ENCODE measurements at places on chromosomes 3 and 15.
A peak's percentile ranks its signal among the peaks of the same experiment; 100 is the strongest.

DNA sequence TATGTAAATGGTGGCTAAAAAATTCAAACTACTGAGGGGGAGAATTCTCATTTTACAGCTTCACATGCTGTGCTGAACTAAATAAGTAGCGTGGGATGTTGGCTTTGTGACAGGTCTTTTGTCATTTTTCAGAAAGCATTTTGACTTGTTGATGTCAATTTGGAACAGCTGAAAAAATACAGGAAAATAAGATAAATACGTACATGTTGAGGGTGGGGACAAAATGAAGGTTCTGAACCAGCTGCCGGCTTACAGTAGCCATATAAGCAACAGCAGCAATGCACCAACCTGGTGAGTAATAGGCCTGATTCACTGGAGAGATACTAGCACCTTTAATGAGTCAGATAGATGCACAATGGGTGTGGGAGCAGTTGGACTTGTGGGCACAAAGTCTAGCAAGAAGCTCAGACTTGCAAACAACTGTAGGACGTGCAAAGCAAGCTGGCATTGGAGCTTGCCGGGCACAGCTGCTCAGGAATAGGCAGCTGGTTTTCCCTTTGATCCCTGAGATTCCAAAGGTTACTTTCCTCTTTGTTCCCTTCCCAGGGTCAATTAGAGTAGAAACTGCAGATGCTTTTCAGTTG, 12.9 kb downstream of the B3GNT5 start:
- DNase-seq, result no peak

DNA sequence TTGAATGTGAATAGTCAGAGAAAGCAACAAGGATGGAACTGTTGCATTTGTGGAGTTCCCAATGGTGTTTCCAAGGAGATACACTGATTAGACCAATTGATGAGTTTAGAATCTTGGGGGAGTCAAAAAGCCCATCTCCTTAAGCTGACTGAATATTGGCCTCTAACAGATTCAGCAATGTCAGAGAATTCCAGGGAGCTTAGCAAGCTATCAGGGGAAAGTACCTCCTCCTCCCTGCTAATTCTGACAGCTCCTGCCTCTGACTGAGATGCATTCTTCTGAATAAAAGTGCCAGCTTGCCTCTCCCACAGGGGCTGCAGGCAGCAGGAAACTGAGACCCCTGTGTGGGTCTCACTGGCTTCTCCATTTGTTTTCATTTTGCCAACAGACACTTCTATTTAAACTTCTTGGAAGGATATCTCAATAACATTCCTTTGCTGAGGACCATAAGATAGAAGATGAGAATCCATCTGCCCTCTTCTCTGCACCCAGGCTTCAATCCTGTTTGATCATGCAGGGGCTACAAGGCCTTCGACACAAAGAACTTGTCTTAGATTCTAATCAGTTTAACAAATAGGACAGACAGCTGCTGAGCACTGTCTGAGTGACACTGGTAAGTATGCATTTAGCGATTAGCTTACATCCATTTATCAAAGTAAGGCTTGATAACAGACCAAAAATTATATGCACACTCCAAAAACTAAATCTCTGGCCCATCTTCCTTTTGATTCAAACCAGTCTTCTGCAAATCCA, 1080.8 kb downstream of the TUSC7 start:
- DNase-seq, result no peak

DNA sequence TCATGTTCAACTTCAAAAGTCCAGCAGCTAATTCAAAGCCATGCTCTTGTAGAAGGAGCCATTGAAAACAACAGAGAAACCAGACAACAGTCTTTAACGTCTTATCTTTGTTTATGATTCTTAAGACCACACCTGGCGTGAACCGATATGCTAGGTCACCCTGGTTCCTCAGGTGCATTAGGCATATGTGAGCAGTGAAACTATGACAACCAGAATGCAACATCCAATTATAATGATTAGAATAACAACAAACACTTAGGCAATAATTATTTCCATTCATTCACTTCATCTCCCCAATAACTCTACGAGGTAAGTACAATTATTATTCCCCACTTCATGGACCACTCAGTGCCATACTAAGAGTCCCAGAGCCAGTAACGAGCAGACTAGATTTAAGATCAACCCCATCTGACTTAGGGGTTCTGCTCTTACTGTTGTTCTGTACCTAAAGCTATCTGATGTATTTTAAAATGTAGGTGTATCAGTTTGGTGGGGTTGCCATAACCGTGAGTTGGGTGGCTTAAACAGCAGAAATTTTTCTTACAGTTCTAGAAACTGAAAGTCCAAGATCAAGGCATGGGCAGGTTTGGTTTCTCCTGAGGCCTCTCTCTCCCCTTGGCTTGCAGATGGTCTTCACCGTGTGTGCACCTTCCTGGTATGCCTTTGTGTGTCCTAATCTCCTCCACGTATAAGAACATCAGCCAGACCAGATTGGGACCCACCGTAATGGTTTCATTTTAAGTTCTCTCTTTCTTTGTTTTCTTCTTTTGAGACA, 997.8 kb upstream of the CFAP20DC start:
- DNase-seq, result no peak

DNA sequence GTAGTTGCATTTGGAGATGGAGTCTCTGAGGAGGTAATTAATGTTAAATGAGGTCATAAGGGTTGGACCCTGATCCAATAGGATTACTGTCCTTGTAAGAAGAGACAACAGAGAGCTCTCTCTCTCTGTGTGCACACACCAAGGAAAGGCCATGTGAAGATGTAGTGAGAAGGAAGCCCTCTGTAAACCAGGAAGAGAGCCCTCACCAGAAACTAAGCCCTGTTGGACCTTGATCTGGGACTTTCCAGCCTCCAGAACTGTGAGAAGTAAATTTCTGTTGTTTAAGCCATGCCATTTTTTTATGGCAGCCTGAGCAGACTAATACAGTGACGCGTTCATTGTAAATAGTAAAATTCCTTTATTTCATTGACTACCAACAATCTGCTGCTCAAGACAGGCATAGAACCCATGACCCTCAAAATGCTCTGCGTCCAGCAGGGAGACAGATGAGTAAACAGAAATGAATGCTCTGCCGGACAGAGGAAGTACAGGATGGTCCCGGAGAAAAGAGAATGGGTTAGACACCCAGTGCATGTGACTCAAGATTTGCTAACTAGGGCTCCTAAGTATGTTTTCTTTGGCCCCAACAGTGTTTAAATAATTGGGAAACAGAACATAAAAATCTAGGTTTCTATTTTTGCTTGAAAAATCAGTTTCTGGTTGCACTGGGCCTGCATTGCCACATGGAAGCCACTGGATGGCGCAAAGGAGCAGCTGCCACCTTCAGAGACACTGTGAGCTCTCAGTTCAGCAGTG, 37.9 kb upstream of the TNFAIP8L3 start:
- DNase-seq, result no peak

- no peak for DNase-seq
These were observed 17.7 kb downstream of the MRPL3 start for GRCh38 chr3:131485119-131485518.

GRCh38 chr3:40332684-40333083, 23.2 kb downstream of the EIF1B start:
- no peak for DNase-seq

GRCh38 chr3:78140274-78140673, 1100.4 kb downstream of the ROBO2 start:
- no peak for DNase-seq

GRCh38 chr3:181567311-181568075, 144.2 kb upstream of the SOX2 start:
- no peak for DNase-seq

DNA sequence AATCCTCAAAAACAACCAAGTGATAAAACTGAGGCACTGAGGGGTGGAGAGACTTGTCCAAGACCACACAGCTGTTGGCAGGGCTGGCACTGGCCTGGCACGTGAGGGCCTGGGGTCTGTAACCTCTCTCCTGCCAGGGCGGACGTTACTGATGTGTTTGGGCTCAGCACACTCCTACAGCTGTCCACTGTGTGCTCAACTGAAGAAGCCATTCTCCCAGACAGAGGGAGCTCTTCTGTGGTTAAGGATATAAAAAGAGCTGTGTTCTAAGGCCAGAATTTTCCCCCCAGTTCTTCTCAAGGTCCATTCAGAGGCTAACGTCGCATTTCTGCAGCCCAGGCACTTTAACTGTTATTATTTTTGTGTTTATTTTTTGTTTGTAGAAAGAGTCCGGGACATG, 429.0 kb upstream of the ATP11B start:
- DNase-seq, result peak; percentile 65

- no peak for DNase-seq
These were observed 25.3 kb downstream of the CHDH start for GRCh38 chr3:53820756-53821580.

- no peak for DNase-seq
These were observed 85.3 kb downstream of the HHLA2 start for GRCh38 chr3:108381529-108382140.

GRCh38 chr3:149792452-149793270, at the start of gene ANKUB1:
Gene ANKUB1, minus strand, starts transcription at chr3:149792554. Its CDS starts 188 bp downstream, at chr3:149792366.
- peak; percentile 91 for DNase-seq

DNA sequence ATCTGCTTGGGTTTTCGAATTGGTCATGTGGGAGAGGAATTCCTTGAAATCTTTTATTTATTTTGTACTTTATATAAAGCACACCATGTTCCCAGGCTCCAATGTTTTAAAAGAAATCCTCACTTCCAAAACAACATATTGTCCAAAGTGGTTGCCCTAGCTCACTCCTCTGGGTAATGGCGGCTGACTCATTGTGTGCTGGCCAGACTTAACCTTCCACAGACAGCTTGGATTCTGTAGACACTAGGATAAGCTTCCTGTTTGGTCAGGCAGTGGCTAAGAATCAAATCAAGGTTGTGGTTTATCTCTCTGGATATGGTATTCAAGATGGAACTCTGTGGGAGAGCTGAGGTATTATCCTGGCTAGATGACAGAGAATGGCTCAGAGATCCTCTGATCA, 55.8 kb upstream of the FAM98B start:
- no peak for DNase-seq

DNA sequence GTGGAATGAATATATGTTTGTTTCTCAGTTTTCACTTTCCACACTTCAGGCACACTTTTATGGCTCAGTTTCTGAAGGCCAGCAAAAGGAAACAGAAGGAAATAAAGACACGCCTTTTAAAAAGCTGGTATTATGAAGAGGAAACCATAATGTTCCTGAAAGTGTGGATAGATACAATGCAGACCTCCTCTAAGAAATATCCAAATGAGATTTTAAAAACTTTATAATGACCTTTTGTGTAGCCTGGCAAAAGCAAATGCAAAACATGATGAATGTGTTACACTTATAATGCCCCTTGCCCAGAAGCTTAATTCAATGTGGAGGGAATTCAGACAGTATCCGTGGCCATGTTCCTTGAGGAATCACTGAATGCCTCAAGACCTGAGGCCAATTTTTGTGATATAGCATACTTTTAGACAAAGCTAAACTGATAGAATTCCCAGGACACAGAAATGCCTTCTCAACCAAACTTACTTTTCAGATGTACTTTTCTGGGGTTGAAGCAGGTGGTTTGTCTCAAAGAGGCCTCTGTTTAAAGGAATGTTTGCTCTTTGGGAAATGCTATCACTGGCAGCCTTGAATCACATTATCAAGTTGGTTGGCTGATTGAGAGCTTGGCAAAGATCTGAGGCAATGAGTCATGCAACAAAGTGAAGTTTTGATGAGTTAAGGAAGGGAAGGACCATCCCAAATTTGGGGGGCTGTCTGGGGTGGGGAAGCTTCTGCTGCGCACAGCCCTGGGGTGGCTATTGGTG, 77.1 kb upstream of the CACNA2D3 start:
- no peak for DNase-seq

DNA sequence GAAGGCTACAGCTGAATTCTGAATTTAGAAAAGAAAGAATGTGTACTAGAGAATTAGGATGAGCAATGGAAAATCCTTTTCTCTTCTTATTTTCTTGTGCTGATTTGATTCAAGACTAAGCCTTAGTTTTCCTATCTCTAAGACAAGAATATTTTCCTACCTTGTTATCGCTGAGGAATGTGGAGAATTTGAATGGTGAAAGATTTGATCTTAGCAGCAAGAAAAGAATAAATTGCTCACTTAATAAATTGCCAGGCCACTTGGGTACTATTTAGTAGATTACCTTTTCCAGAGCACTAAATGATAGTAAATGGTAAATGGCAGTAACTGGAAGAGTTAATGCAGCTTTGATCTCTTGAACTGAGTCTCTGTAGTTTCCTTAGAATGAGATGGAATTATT, 145.7 kb upstream of the MEIS2 start:
- no peak for DNase-seq

GRCh38 chr3:114639171-114639570, 345.3 kb downstream of the TIGIT start:
- no peak for DNase-seq

GRCh38 chr3:52596658-52597265, 60.4 kb downstream of the UQCC5 start:
- no peak for DNase-seq

DNA sequence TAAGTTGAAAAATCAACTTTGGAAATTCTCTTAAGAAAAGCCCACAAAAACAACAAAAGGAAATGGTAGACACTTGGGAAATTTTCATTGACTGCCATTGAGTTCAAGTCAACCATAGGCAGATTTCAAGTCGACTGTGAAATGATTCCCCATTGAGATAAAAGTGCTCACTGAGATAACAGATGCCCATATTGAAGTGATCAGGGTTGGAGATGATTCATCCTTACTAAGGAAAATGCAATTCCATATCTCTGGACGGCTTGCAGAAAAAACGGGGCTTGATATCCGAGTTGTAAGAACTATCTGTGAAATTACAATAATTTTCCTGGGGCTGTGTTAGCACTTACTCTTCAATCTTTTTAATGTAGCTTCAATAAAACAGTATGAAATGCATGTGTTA, 373.1 kb upstream of the THRB start:
- no peak for DNase-seq

DNA sequence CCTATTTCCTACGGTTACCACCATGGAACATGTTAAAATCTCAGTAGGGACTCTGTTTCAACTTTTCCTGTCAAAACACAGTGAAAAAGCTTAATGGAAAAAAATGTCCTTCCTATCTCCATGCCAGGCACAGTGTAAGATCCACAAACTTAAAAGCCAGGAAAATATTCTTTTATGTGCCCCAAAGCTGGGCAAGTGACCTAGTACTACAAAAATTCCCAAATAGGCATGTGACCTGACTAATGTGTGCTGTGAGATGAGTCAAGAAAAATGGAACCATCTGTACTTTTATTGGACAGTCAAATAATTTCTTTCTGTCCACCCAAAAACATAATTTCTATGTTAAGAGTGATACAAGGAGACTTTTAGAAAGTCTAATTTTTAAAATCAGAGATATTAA, 406.0 kb downstream of the ZBTB20 start:
- DNase-seq, result no peak

DNA sequence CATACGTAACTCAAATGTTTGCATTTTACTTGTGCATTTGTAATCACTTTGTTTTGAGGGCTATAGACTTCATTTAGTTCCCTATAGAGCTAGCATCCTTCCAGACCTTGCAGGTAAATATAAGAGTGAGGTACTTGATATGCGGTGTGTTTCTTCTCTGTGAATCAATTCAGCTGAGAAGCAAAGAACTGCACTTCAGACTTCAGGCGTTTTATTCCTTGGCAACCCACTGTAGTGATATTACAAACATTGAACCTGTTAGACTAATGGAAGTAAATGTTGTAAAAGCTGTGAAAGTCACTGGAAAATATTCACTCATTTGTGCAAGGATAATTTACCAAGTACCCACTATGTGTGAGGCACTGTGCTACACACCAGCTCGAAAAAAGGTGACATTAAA, 94.1 kb upstream of the CHL1 start:
- no peak for DNase-seq

Measured in DMS153 (cell line).